Caudate nucleus (tissue), 63 donors: ENCODE measurements at places on chromosomes 5 and 9.

DNA sequence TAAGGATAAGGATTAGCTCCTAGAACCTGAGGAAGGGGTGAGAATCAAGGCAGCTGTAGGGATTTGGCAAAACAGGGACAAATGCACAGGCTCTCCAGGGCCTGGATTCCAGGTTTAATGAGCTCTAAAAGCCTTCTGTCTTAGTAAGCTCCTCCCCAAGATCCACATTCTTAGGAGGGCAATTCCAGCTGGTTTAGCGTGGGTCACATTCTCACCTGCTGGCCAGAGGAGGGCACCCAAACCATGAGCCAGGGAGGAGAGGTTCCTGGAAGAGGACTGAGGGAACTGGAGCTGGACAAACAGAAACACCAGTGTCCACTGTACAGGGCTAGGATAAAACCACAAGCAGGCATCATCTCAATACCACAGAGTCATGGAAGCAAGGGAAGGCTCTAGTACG is 480.0 kb downstream of the CCDC171 start:
- no peak for DNase-seq

GRCh38 chr5:39501397-39501796 is 76.6 kb upstream of the DAB2 start:
- no peak for DNase-seq

DNA sequence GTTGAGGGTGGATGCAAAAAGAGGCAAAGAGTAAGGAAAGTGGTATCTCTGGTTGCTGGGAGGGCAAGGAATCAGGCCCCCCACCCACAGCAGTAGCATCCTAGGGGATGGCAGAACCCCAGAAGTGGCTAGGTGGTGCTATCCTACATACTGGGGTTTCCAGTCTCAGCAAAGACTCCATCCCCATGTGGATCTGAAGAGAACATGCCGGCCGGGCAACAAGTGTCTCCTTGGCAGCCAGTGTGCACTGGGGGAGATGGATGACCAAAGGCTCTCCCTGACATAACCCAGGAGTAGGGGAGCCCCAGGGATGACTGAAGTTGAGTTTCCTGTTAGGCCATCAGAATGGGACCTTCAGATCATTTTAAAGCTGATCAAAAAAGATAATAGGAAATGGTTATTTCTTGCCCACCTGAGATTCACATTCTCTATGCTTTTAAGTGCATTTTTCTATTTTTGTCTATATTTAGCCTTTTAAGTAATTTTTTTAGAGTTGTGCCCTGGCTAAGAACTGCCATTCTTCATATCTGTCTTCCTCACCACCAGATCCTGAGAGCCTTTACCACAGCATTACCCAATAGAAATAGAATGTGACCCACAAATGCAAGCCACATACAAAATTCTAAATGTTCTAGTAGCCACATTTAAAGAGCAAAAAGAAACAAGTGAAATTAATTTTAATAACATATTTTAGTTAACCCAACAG is 78.7 kb upstream of the SMIM23 start:
- DNase-seq, result no peak

DNA sequence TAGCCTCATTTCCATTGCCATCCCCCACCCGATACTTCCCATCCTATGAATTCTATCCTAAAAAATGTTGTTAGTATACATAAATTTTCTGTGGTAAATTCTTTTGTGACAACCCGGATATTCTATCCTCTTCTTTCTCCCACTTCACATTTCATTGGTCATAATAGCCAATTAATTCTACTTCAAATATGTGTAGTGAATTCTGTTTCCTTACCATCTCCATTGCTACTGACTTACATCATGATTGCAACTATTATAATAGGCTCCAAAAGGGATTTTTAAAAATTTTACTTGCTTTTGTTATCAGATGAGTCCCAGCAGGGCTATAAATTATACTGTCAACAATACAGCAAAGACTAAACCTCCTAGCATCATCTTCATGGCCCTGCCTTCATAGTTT is 1326.8 kb downstream of the PTPRD start:
- no peak for DNase-seq

DNA sequence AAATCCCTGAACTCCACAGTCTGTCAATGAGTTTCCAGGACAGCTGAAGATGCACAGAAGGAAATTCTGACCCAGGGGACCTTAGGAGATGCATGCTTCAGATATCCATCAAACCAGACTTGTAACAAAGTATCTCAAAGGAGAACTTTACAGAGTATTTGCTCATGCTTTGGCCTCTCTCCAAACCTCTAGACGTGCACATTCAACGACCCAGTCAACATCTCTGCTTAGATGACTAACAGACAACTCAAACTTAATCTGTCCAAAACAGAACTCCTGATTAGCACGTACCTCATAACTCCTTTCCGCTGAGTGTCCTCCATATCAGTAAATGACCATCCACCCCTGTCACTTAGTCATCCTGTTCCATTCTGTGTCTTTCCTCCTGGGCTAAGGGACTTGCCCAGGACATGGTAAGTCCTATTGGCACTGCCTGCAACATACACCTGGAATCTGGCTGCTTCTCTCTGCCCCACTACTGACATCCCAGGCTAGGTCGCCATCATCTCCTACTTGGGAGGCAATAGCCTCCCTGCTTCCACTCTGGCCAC is 107.4 kb downstream of the LMNB1 start:
- no peak for DNase-seq

GRCh38 chr5:52119768-52120167 is 667.9 kb upstream of the ITGA1 start:
- DNase-seq, result no peak
